Activated CD4-positive, alpha-beta T cell treated with anti-CD3 and anti-CD28 coated beads, Interleukin-2, amount 10 ng/mL, durations not matched to agents 24 days and 14 days (primary cell): ENCODE measurements at places on chromosomes 12 and 14. TPM values are rescaled to one million over a fixed set of nuclear protein-coding genes. Genes with fewer than 3 reads are reported as not detected.
A peak's percentile ranks its signal among the peaks of the same experiment; 100 is the strongest.

The FOXA1 gene
- 0.07 TPM in 1 of 2 replicates, not detected in the other for total RNA-seq

The KRT77 gene
- not detected in 2 replicates for total RNA-seq

- DNase-seq, result no peak
Observed at GRCh38 chr14:85583380-85583779, 53.4 kb downstream of the FLRT2 start.

DNA sequence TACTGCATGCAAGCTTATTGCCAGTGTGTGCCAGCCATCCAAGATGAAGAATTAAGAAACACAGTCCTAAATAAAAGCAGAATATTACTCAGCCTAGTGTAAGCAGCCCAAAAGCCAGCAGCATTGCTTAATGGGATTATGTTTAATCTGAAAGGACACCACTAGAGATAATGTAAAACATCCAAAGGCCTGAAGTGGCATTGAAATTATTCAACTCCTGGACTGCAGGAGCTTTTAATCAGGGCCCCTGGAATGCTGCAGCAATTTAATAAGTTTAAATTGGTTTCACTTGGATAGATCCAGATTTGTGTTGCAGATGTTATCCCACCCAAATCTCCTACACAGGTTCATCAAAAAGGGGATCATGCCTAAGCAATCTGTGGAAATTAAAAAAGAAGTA, 193.0 kb downstream of the C12orf50 start:
- DNase-seq, result no peak

- DNase-seq, result no peak
Observed at GRCh38 chr14:105328678-105329390, 14.3 kb downstream of the PACS2 start.

DNA sequence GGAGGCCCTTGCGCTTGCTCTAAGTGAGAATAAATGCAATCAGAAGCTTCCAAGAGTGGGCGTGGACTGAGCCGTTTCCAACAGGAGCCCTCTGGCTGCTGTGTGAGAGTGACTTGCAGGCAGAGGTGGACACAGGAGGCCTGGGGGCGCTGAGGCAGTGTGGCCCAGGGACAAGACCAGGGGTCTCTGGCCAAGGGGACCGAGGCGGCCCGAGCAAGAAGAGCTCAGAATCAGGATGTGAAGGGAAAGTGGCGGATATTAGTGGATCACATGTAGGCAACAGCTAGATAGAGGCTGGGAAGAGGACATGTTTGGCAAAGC, 8.6 kb downstream of the RIMBP2 start:
- DNase-seq, result no peak

GRCh38 chr12:105351523-105351922, 21.0 kb downstream of the C12orf75 start:
- no peak for DNase-seq

- no peak for DNase-seq
Observed at GRCh38 chr12:39467432-39467870, 24.5 kb upstream of the KIF21A start.

- DNase-seq, result no peak
Observed at GRCh38 chr14:63901434-63902085, 48.8 kb downstream of the SYNE2 start.

DNA sequence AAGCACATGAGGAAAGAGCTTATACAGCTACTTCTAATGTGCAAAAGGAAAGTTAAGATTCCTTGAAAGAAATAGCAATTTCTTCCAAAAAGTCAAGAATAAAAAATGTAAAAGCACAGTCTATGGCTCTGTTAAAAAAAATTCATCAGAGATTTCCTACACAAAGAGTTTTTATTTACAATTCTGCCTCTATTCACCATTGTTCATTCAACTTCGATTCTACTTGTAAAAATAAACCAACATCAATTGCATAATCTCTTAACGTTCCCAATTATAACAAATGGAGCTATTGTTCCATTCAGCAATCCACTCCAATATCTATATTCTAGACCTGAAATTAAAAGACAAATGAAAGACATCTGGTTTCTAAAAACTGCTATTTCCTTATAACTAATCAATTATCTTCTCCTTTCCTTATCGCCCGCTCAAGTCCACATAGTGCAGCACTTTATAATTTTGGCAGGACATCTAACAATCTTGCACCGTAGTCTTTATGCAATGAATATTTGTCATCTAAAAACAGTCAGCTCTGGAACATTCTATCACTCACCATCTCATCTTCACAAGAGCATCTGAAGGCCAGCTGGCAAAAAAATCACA, 6.2 kb downstream of the EIF2S3B start:
- DNase-seq, result no peak

DNA sequence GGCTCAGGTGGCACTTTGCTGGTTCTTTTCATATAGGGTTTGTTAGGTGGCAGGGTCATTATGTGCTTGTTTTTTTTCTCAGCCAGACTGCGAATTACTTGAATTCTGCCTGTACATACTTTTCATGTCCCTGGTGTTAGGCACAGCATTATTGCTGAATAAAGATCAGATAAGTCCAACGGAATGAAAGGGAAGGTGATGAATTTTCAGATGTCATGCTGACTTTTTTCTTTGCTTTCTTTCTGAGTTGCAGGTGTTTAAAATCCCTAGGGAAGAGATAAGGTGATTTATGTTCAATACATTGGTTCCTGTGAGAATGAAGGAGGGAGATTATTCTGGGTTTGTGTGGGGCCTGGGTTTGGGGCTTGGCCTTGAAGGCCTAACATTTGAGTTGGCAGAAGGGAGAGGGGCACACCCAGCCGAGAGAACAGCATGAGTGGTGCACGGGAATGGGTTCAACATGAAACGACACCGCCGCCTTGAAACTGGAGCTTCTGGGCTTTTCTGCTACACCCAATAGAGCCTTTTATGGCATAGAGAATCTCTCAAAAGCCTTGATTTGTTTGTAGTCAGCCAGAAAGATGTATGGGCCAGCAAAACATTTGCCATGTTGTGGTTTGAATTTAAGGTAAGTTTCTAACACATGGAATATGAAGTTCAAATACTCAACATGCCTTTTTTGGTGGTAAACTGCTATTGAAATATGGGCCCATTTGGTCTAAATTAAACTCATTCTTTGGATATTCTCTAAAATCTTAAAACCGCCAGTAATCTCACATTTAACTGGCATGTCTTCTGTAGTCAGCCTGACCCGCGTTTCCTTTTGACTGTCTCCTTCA, 477.0 kb downstream of the PCNX1 start:
- DNase-seq, result peak; percentile 46

- DNase-seq, result no peak
Observed at GRCh38 chr12:46400406-46400805, 27.8 kb upstream of the SLC38A2 start.

- no peak for DNase-seq
Observed at GRCh38 chr14:81275305-81276072, 54.7 kb upstream of the GTF2A1 start.

DNA sequence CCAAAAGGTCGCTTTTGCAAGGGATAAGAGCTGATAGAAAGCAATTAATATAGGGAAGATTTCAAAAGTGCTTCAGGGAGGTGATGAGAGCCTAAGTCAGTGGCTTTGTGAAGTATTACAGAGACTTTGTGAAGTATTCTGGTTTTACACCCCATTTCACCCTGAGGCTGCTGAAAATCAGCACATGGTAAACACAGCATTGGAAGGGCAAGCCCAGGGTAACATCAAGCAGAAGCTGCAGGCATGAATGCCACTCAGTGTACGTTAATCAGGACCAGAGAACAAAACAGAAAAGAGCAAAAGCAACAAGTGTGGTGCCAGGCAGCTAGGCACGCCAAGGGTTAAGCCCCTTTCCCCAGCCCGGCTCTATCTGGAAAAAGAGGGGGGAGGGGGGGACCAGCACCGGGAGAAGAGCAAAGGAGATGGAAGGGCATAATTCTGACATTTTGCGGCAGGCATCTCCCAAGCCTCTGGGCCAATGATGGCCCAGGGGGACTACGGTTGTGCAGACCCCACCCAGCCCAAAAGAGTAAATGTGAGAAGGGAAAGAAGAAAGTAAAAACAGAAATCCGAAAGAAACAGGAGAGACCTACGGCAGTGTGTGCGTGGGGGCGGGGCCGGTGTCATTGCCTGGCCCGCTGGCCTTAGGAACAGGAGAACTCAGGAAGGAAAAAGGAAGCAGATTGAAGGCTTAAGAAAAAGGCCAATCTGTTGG, 58.9 kb downstream of the DHRS2 start:
- DNase-seq, result no peak

DNA sequence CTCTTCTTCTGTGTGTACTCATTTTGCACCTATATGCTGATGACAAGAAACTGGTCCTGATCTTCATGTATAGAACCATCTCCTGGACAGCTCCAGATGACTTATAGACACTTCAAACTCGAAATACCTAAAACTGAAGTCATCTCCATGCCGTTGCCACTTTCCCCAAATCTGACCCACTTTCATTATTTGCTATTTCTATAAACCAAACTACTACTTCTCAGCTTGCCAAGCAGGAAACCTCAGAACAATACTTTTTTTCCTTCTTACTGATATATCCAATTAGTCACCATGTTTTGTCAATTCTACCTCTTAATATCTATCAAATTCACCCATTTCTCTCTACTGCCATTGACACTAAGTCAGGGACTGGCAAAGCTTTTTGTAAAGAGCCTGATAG, 14.8 kb downstream of the SGPP1 start:
- DNase-seq, result no peak

- no peak for DNase-seq
Observed at GRCh38 chr14:22303589-22304195, 285.3 kb downstream of the DAD1 start.
